ENCODE measurements at places on chromosomes 2 and 18.
A peak's percentile ranks its signal among the peaks of the same experiment; 100 is the strongest.

DNA sequence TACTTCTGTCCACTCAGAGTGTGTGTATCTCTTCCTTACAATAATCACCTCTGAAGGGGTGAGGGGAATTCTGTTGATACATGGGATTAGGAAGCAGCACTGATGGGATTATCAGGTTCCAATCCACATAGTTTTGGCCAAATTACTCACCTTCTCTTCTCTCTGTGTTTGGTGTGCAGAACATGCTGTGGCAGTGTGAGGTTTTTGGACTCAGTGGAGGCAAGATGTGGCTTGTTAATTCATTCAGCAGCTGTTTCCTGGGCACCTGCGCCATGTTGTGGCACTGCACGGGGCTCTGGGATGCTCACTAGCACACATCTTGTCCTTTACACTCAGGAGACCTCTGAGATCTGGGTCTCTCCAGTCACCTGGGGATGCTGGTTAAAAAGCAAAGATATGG, 350.3 kb upstream of the HS6ST1 start:
- DNase-seq: no peak

DNA sequence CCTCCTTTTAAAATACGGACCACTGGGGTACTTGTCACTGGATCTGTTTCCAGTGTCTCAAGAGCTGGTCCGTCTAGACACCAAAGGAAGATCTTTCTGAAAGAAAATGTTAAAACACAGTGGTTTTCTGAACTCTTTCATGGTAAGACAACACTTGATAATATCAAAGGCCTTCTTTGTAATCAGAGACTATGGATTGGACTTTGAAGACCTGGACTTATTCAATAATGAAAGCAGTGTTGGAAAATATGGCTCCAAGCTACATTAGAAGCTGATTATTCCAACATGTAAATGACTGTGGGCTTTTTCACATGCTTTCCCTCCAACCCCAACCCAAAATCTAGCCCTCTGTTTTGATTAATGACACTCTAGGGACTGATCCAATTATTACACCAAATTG, 329.4 kb upstream of the LYPD1 start:
- DNase-seq: no peak

GRCh38 chr2:131029812-131030211, 63.4 kb downstream of the FAM168B start:
- DNase-seq: no peak

- peak; percentile 5 for DNase-seq
Measured at GRCh38 chr2:73436019-73436418, 50.4 kb downstream of the ALMS1 start.

GRCh38 chr2:11635141-11635540, 34.9 kb downstream of the NTSR2 start:
- no peak for DNase-seq

DNA sequence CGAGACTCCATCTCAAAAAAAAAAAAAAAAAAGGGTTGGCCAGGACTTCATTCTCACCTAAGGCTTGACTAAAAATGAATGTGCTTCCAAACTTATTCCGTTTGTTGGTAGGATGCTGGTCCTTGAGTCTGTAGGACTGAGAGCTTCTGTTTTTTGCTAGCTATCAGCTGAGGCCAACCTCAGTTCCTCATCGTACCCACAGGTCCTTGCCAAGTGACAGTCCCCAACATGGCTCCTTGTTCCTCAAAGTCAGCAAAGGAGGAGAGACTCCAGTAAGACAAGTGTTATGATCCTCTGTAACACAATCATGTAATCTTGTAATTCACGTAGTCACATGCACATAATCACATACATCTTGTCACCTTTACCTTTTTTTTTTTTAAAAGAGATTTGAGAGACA, 37.0 kb downstream of the HAUS1 start:
- peak; percentile 65 for DNase-seq

- no peak for DNase-seq
Measured at GRCh38 chr2:3319745-3320566, 57.7 kb downstream of the EIPR1 start.

- DNase-seq: no peak
Measured at GRCh38 chr2:200968162-200968561, 4.7 kb upstream of the ORC2 start.

DNA sequence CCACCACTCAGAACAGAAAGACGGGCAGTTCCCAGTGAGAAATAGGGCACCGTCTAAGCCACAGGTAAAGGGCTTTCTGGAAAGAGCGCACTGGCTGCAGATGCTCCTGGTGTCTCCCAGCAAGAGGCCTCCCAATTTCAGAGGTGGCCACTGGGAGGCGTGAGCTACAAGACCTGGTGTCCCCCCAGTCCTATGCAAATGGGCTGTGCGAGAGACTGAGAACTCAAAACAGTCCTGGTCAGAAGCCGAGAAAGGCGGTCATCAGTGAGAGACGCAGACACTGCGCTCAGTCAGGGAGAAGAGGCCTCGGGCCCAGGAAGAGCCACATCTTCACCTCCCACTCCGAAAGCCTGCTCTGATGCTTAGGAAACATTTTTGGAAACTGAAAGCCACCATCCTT, 179.5 kb downstream of the EIPR1 start:
- DNase-seq: no peak

GRCh38 chr2:84959566-84960506, 11.1 kb upstream of the KCMF1 start:
- peak; percentile 33 for DNase-seq

DNA sequence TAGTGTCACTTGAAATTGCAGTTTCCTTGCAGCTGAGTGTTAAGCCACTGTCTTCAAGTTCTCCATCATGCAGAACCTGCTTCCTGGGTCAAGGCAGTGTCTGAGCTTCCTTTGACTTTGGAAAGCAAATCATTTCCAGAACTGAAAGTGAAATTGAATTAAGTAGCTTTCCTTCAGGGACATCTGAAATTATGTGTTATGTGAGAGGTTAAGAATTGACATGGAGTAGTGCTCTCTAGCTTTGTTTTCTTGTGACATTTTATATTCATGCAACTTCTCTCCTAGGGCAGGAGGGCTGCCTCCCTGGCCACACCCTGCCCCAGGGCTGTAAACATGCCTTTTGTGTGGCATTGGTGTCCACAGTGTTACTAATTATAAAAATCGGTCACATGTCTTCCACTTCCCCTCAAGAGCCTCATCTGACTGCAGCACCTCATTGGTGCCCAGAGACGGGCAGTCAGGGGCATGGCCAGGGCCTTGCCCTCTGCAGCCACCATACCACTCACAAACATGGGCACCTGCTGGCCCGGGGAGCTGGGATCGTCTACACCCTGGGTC, 14.4 kb downstream of the RAB12 start:
- peak; percentile 87 for DNase-seq

GRCh38 chr2:76946631-76947145, 575.5 kb downstream of the LRRTM4 start:
- no peak for DNase-seq

- no peak for DNase-seq
Measured at GRCh38 chr2:178193496-178193822, 853 bp upstream of the OSBPL6 start.

DNA sequence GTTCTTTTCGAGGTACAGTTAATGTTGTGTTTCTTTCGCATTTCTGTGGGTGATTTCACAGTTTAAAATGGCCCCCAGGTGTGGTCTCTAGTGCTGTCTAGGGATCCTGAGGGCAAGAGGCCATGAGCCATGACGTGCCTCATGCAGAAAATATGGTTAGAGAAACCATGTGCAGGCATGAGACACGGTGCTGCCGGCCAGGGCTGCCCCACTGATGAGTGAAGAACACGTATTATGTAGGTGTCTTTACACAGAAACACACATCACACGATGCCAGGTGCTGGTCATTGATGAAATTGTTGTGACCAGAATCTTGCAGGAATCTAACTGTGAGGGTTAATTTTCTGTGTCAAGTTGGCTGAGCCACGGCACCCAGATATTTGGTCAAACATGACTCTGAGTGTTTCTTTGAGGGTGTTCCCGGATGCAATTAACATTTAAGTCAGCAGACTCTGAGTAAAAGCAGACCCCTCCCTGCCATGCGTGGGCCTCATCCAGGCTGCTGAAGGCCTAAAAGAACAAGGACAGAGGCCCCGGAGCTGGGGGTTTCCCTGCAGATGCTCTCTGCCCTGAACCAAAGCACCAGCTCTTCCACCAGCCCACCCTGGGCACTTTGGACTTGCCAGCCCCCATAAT, 463.0 kb upstream of the MYT1L start:
- no peak for DNase-seq

DNA sequence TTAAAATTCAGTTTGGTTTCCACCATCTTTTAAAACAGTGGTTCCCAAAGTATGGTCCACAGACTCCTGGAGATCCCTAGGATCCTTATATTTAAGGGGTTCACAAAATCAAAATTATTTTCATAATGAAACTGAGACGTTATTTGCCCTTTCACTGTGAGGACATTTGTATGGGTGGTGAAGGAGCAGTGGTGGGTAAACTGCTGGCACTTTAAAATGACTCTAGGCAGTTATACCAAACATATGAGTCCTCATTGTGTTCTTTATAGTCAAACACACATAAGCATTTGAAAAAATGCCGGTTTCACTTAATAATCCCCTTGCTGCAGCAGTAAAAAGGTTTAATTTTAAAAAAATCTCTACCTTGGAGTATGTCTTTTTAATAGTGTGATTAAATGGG, 7.2 kb downstream of the SMAD4 start:
- no peak for DNase-seq

DNA sequence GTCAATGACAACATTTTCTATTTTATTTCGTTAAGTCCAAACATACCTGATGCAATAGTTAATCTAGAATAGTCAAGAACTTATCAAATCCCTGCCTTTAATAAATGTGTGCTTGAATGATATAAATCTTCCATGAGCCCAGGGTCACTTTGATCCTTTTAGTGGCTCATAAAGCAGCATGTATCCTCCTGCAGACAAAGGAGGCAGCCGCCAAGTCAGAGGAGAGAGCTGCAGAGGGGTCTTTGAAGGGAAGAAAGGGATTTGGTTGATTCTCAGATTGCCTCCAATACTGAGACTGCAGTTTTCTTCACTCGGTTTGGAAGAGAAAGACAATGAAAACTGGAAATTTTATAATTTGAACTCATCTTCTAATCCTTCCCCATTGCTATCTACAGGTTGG, 378.4 kb upstream of the PIK3C3 start:
- no peak for DNase-seq

- DNase-seq: no peak
Measured at GRCh38 chr2:19319698-19320097, 38.7 kb downstream of the OSR1 start.

- DNase-seq: no peak
Measured at GRCh38 chr18:44741511-44741910, 60.8 kb downstream of the SETBP1 start.

GRCh38 chr18:45834306-45834705, 8.8 kb downstream of the SIGLEC15 start:
- DNase-seq: no peak

GRCh38 chr2:10406491-10407188, 41.5 kb downstream of the ODC1 start:
- DNase-seq: no peak

- no peak for DNase-seq
Measured at GRCh38 chr2:230873661-230874401, 9.1 kb downstream of the ITM2C start.

- no peak for DNase-seq
Measured at GRCh38 chr2:75022516-75022915, 64.1 kb downstream of the POLE4 start.

GRCh38 chr2:176521878-176522670, 252.8 kb downstream of the MTX2 start:
- DNase-seq: no peak

DNA sequence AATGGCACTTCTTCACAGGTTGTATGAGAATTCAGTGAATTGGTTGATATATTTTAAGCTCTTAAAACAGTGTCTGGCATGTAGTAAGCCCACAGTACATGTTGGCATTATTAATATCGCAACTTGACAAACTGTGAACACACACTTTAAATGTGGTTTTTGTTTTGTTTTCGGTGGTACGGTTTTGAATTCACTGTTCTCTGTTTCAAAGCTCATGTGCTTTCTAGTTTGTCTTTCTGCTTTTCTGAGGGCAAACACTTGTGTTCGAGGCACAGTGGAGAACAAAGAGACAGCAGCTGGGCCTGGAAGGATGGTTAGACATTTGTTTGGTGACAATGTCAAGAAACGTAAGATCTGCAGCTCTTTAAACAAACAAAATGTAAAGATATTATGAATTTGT, 276.5 kb upstream of the MC4R start:
- DNase-seq: peak; percentile 11

DNA sequence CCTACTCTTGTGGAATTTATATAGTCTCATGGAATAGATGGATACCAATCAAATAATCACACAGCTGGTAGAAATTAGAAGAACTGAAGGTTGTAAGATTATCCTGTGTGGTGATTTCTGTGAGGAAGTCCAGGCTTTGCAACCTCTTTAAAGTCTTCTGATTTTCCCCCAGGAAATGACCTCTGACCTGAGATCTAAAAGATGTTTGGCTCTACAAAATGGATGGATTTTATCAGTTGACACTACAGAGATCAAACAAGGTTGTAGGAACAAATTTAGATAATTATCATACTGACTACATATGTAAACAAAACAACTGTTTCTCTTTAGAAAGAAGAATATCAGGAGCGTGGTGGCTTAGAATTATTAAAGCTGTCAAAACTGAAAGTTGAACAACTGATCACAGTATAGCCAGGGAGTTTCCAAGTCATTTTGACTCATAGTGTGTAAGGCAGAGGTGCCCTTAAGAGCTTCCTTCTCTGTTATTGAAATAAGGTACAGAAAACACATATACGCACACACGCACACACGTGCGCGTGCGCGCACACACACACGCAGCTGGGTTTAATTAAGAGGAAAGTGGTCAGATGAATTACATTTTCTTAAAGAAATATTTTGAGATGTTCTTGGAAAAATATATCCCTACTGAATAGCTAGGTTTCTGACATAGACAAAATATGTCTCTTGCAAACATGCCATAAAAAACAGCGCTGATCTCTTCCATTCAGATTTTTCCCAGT, 35.5 kb upstream of the PELI1 start:
- no peak for DNase-seq

- DNase-seq: no peak
Measured at GRCh38 chr2:74374509-74375205, 5.5 kb downstream of the DCTN1 start.

- DNase-seq: peak; percentile 99
Measured at GRCh38 chr18:77101410-77102258, 30.9 kb downstream of the MBP start.

GRCh38 chr2:229701716-229702115, 12.6 kb downstream of the DNER start:
- DNase-seq: no peak
